ENCODE measurements at places on chromosomes 7 and 10.

- DNase-seq: no peak
Measured at GRCh38 chr10:104559935-104560334, 81.2 kb upstream of the SORCS3 start.

- DNase-seq: no peak
Measured at GRCh38 chr10:5566614-5567013, 41.9 kb downstream of the CALML3 start.

- DNase-seq: no peak
Measured at GRCh38 chr10:13308096-13308495, 8.2 kb upstream of the PHYH start.

DNA sequence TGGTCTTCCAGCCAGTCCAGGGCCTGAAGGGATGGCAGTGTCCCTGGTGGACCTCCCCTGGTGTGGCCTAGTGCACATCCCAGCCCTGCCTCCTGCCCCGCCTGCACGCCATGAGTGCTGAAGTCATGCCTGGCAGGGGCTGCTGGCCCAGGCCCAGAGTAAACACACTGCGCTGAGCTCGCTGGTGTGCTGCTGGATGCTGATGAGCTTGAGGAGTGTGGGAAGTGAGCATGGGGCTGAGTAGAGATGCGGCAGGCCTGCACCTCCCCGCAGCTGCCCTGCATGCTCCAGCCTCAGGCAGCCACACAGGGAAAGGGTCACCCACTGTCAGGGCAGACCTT is 43.2 kb downstream of the HTRA1 start:
- peak; percentile 45 for DNase-seq

GRCh38 chr7:116779931-116780330 is 82.5 kb upstream of the CAPZA2 start:
- DNase-seq: no peak
